ENCODE measurements at places on chromosomes 1 and 21.

DNA sequence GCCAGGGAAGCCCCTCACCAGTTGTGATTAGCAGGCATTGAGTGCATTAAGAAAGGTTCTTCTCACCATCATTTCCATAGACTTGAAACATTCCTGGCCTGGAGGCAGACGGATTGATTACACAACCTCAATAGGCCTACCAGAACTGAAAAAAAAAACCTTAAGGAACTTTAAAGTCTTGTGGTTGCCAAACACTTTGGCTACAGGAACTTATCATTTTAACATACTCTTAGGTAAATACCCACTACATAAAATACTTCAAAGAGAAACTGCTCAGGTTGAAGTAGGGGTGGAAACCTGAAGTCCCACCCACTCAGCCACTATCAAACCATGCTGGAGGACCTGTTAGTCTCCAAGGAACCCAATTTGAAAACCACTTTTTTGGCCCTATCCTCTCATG lies 22.4 kb upstream of the HMGB4 start:
- H3K4me3 ChIP-seq = no peak overlapping the region
- H3K36me3 ChIP-seq = no peaks in the 10 kb centered on the region
- no peak overlapping the region for H3K27ac ChIP-seq
- no peak for DNase-seq
- no peaks in the 10 kb centered on the region for H3K4me1 ChIP-seq

- no peaks in the 10 kb centered on the region for H3K27me3 ChIP-seq
- no peak for DNase-seq
- H3K36me3 ChIP-seq = no peaks in the 10 kb centered on the region
- no peak overlapping the region for H3K4me3 ChIP-seq
- H3K27ac ChIP-seq = no peak overlapping the region
- H3K4me1 ChIP-seq = no peaks in the 10 kb centered on the region
These were observed 39.7 kb downstream of the CHML start for GRCh38 chr1:241600496-241600901.

DNA sequence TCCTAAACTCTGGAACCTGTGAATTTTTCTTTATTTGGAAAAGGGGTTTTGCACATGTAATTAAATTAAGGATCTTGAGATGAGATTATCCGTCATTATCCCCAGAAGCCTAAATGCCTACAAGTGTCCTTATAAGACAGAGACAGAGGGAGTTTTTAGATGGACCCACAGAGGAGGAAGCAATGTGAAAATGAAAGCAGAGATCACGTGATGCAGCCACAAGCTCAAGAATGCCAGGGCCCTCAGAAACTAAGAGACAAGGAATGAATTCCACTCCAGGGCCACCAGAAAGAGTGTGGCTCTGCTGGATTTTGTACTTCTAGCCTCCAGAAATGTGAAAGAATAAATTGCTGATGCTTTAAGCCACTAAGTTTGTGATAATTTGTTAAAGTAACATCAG lies 183.6 kb upstream of the UBE2U start:
- H3K4me3 ChIP-seq = no peak overlapping the region
- no peaks in the 10 kb centered on the region for H3K36me3 ChIP-seq
- no peak for DNase-seq
- H3K27ac ChIP-seq = no peak overlapping the region

GRCh38 chr21:14817311-14817710 lies 247.5 kb downstream of the NRIP1 start:
- no peaks in the 10 kb centered on the region for H3K36me3 ChIP-seq
- no peaks in the 10 kb centered on the region for H3K27me3 ChIP-seq
- no peak for DNase-seq
- no peaks in the 10 kb centered on the region for H3K4me1 ChIP-seq

DNA sequence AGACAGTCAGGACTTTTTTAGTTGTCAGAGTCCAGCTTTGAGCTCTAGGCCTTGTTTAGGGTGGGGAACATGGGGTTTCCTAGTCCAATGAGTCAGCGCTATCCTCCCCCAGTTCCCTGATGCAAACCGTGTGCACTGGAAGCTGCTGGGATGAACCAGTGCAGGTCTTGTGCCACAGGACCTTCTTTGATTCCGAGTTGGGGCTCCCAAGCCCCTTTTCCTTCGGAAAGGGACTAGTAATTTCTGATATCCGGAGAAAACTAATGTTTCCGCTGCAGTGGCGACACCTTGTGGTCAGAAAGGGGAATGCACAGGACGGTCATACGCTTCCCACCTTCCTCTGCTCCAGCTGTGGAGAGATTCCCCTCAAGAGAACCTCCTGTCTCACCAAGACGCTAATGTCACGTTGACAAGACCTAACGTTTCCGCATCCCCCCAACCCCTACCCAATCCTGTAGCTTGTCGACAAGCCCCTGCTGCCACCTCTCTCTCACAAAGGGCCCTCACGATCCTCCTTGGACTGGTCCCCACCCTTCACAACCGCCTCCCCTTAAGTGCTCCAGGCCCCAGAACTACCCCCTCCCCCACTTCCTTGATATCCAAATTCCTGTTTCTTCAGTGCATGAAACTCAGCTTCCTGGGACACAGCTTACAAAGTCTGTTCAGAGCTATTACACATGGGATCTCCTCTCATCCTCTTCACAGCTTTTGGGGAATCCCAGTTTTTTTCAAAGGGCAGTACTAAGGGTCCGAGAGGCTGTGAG lies 30.9 kb downstream of the GPA33 start:
- H3K4me1 ChIP-seq = no peaks in the 10 kb centered on the region
- H3K36me3 ChIP-seq = no peaks in the 10 kb centered on the region
- no peaks in the 10 kb centered on the region for H3K27me3 ChIP-seq

- no peak overlapping the region for H3K27ac ChIP-seq
- no peaks in the 10 kb centered on the region for H3K4me1 ChIP-seq
- DNase-seq = no peak
These were observed 214.1 kb downstream of the AJAP1 start for GRCh38 chr1:4868521-4868920.
